ENCODE measurements at places on chromosomes 2 and 18.

DNA sequence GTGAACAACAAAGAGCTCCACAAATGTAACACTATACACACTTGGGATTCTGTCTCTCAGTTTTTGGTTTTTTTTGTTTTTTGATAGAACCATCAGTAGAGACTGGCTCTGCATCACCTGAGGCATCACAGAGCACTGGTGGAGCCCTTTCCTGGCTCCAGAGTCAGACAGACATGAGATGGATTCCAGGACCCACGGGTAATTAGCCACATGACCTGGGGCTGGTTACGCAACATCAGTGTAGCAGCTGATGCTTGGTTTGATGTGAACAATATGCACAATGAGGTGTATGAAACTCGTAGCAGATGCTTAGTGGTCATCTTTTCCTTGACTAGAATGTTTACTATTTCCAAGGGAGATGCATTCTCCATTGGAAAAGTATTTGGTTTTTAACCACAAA is 40.7 kb downstream of the CMPK2 start:
- no peak for DNase-seq

DNA sequence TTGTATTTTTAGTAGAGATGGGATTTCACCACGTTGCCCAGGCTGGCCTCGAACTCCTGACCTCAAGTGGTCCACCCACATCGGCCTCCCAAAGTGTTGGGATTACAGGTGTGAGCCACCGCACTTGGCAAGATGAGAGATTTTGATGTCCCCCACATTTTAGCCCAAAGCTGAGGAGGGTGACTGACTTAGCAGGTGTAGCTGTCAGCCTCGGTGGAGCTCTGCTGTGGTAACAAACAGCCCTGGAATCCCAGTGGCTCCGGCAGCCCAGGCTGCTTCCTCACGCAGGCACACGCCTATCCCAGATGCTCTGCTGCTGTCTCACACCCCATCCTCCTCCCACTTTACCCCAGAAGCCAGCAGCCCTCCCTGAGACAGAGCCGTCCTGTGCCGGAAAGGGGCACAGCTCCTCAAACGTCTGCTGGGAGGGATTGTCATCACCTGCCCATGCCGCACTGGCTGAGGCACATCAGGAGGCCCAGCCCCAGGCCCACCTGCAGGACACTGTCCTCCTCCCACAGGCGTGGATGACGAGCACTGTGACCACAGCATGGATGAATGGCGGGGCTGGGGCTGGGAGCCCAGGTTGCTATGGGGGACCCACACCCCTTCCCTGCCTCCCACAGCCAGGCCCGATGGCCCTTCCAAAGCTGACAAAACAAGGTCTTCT is 10.6 kb upstream of the BOK start:
- DNase-seq: no peak

DNA sequence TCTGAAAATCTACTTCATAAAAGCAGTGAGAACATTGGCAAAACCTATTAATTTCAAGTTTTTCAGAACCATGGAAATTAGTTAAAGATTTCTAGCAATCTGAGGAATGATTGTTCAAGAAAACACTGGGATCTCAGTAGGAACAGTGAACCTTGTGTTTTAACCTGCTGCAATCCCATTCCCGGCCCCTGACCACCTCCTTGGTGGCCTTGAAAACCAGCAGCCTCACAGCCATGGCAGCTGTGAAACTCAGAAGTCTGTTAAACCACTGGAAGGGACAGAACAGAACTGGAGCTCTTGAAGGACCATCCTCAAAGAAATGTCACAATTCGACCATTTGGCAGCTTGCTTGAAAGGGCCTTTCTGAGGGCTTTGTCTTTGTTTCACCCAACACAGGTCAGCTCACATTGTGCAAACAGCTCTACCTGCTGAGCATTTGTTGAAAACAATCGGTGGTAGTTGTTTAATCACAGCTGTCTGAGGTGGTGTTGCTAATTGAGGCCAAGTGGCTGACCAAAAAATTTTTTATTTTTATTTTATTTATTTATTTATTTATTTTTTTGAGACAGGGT is 25.8 kb downstream of the NEDD4L start:
- DNase-seq: no peak

- no peak for DNase-seq
Observed at GRCh38 chr18:28013066-28013465, 163.9 kb downstream of the CDH2 start.

DNA sequence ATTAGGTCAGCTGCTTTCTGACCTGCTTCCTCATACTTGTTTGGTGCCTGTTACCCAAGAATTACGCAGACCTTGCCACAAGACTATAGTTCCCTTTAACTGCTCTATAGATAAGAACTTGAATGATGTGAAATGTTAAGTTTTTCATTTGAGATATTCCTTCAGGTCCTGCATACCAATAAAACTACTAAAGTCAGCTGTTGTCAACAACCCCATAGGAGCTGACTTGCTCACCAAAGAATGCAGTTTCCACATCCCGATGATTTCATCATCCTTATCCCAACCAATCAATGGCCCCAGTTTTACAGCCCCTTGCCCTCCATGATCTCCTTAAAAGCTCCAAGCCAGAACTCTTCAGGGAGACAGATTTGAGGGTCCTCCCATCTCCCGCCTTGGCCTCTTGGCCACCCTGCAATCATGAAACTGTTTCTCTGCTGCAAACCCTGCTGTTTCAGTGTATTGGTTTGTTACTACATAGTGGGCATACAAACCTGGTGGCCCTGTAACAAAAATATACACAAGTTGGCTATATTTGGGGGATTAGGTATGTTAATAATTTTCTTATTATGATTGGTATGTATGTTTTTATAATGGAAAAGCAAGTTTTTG is 396.3 kb upstream of the CHST9 start:
- no peak for DNase-seq

DNA sequence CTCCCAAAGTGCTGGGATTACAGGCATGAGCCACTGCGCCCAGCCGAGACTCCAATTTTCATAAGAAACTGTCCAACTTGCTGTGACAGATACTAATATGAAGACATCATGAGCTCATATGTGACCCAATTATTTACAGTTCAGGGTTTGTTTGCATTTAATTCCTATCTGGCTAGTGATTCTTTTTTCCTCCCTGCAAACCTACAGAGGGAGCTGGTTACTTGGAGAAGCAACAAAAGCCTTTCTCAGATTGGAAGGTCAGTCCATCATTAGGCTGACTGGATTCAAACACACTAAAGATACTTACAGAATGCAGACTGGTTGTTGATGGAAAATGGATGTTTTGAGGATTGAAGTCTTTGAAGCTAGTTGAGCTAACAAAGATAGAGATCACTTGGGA is 176.4 kb downstream of the ANKRD44 start:
- DNase-seq: no peak

DNA sequence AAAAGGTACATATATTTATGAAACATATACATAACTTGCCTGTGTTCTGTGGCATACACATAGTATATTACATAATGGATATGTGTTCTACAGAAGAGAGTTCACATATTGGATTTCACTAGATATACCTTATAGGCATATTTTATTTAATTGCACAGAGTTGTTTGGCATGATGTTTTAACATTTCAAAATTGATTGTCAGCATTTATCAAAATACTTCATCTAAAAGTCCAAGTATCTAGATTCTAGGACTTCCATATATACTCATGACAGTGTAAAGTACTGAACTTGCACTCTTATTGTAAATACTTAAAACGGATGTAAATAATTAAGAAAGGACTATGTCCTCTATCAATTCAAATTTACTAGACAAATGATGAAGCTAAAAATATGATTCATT is 995.3 kb upstream of the LRRTM1 start:
- no peak for DNase-seq

- no peak for DNase-seq
Observed at GRCh38 chr2:64214281-64215115, 70.3 kb upstream of the PELI1 start.

- no peak for DNase-seq
Observed at GRCh38 chr18:34493566-34494358, 216.3 kb upstream of the DTNA start.

- no peak for DNase-seq
Observed at GRCh38 chr2:120251880-120252224, 800 bp upstream of the RALB start.

DNA sequence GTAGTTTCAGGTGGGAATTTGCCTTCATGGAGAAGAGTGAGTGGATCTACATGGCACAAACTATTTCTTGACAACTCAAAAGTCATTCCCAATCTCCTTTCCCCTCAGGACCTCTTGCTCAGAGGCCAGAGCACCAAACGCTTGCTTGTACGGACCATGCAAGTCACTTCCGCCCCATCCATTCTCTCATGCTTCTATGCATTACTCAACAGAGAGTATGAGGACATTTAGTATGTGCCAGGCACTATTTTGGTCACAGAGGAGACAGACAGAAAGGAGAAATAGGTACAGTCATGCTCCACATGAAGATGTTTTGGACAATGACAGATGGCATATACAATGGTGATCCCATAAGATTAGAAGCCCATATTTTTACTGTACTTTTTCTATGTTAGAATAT is 117.5 kb downstream of the ACTR3 start:
- no peak for DNase-seq

DNA sequence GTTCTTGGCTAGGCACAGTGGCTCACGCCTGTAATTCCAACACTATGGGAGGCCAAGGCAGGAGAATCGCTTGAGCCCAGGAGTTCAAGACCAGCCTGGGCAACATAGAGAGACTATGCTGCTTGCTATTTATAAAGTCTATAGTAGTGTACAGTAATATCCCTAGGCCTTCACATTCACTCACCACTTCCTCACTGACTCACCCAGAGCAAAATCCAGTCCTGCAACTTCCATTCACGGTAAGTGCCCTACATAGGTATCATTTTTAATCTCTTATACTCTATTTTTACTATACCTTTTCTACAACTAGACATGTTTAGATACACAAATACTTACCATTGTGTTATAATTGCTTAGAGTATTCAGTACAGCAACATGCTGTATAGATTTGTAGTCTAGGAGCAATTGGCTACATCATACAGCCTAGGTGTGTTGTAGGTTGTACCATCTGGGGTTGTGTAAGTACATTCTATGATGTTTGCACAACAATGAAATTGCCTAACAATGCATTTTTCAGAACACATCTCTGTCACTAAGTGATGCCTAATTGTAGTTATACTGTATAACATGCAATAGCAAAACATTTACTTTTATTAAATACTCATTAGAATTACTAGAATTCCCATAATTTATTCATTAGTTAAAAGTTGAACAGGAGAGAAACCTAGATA is 8.8 kb downstream of the DHX57 start:
- no peak for DNase-seq

DNA sequence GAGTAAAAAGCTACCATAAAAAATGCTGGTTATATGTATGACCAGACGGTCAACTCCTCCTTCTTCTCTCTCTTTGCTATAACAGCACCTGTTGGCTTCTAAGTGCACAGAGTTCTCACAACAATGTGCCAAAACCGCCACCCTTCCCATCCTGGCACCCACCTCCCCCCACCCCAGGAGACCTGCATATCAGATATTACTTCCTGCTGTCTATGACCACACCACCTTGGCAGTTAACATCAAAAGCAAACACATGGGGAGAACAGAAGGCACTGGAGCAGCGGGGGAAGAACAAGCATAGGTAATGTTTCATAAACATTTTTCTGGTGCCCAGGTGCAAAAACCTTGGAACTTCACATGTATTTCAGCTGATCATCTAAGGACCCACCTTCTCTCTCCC is 15.5 kb downstream of the SPRED2 start:
- no peak for DNase-seq

GRCh38 chr2:147845411-147845971 is 662 bp downstream of the ACVR2A start:
- DNase-seq: peak; percentile 27

- DNase-seq: peak; percentile 4
Observed at GRCh38 chr18:45621061-45621511, 5.8 kb downstream of the SLC14A2 start.

- no peak for DNase-seq
Observed at GRCh38 chr18:64403784-64404503, 255.1 kb upstream of the LINC00305 start.

DNA sequence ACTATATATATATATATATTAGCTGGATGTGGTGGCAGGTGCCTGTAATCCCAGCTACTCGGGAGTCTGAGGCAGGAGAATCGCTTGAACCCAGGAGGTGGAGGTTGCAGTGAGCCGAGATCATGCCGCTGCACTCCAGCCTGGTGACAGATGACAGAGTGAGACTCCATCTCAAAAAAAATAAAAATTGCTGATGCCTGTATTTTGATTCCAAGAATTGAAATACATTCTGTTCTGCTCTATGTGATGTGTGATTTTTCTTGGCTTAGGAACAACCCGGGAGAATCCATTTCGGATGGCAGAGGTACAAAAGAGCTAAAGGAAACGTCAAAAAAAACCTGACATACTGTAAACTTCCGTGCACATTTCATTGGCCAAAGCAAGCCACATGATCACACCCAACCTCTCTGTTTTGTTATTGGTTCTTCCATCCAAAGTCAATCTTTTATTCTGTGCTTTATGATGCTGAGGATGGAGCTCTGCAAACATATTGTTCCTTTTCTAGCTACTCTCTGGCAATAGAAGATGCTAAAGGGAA is 478.1 kb upstream of the MAP2 start:
- no peak for DNase-seq

DNA sequence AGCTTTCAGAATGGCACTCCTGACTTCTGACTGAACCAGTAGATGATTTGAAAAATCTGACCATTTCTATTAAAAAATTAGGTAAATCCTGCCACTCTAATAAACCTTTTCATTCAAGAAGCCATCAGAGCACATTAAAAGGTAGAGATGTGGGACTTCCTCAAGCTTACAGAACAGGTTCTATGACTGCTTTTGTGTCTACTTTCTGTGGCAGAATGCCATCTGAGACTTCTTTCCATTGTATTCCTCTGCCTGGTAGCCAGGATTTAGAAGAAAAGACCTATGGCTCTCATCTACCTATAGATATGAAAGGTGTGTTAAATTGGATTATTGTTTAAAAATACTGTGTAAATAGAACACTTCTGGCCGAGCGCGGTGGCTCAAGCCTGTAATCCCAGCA is 99.9 kb upstream of the NABP1 start:
- no peak for DNase-seq

GRCh38 chr2:71419145-71419544 is 34.2 kb upstream of the DYSF start:
- DNase-seq: no peak

GRCh38 chr2:197092431-197092830 is 165.9 kb upstream of the PGAP1 start:
- no peak for DNase-seq

GRCh38 chr2:228731517-228731916 is 539.6 kb downstream of the PID1 start:
- no peak for DNase-seq

- no peak for DNase-seq
Observed at GRCh38 chr2:130920415-130921163, 83.9 kb downstream of the ARHGEF4 start.

GRCh38 chr2:197235711-197236110 is 74.9 kb downstream of the ANKRD44 start:
- no peak for DNase-seq
